ENCODE measurements at places on chromosomes 1 and 21.

- DNase-seq = no peak
Measured at GRCh38 chr21:32886339-32886738, 114.8 kb upstream of the PAXBP1 start.

DNA sequence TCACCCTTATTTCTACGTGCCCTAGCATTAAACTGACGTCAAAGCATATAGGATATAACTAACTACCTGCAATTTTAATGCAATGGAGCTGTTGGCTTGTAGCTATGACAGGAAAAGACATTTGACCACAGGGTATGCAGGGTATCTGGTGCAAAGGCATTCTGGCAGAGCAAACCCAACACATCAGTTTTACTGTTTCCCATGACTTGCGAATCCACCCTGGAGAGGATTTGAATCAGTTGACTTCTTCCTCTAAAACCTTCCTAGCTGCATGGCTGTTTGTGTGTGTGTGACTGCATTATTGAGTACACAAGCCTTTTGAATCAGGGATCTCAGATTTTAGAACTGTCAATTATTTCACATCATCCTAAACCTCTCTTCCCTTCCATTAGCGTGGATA, 41.7 kb upstream of the SYT14 start:
- no peak for DNase-seq

DNA sequence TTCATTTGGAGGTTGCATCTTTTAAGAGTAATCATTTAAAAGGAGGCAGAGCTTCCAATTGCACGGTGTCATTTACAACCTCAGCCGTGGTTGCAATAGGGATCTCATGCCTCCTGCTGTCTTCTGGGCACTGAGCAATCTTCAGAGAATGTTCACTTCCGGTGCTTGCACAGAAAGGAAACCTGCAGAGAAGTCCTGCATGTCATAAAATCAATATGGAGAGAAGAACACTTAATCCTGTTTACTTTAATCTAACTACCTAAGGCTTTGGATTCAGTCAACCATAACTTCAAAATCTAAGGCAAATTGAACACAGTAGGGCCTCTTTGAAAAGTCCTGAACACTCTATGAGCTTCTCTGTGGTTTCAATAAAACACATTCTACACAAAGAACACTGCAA, 11.3 kb upstream of the MAP10 start:
- no peak for DNase-seq

DNA sequence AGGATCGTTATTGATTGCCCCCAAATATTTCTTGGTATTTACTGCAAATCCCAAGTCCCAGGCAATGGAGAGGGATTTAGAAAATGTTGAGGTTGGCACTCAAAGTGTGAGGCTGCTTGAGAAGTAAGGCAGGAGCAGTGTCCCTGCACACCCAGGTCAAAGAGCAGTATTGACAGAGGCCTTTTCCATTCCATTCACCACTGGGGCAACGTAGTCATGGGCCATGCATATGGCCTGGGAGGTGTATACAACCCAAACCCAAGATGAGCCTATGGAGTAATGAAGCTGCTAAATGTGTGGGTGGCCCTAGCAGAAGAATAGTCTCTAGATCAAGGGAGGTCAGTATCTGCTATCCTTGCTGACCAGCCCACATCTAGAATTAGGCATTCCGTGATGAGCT, 245.6 kb downstream of the FOXD2 start:
- no peak for DNase-seq

GRCh38 chr1:245878585-245878984, 628.5 kb downstream of the SMYD3 start:
- no peak for DNase-seq

DNA sequence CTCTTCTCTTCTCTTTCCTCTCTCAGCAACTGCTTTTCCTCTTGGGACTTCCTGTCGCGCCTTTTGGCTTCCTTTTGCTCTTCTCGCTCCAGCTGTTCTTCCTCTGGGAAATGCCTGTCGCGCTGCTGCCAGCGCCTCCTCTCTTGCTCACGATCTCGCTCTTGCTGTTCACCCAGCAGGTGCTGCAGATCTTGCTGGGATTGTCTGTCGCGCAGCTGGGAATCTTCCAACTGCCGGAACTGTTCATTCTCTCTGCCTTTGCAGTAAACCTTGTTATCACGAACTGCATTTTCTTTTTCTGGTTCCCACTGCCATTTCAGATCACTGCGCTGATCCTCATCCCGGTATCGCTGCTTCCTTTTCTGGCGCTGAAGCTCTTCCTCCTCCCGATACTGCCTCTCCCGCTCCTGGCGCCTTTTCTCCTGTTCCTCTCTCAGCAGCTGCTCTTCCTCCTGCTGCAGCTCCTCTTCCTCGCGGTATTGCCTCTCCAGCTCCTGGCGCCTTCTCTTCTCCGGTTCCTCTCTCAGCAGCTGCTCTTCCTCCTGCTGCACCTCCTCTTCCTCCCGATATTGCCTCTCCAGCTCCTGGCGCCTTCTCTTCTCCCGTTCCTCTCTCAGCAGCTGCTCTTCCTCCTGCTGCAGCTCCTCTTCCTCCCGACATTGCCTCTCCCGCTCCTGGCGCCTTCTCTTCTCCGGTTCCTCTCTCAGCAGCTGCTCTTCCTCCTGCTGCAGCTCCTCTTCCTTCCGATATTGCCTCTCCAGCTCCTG, 5.8 kb downstream of the TCHH start:
- no peak for DNase-seq

DNA sequence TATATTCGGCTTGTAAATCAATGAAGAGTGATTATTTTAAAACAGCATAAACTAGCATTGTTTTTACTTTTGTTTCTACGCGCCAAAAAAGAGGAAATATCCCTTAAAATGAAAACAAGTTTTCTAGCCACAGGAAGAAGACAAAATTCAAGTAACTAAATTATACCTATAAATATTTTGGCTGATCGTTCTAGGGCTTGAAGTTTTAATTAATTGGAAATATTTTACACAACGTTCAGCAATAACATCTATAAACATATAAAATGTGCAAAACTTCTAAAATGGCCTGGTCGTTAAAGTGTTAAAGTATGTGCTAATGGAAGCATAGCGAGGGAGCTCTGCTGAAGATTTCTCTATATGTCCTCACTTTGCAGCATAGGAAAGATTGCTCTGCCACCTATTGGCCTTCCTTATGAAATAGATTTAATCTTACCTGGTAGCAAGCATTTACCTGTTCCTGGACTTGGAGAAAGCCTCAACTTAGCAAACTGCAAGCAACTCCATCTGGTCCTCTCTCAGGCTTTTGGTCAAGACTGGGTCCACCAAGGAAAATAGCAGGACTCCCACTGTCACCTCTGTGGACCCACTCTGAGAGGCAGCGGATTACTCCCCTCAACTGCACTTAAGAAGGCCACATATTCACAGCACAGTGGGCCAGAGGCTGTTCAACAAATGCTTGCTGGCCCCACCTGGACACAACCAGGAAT, 351.3 kb upstream of the RUNX1 start:
- peak; percentile 2 for DNase-seq

- no peak for DNase-seq
Measured at GRCh38 chr1:54604572-54605370, 18.6 kb downstream of the FAM151A start.

DNA sequence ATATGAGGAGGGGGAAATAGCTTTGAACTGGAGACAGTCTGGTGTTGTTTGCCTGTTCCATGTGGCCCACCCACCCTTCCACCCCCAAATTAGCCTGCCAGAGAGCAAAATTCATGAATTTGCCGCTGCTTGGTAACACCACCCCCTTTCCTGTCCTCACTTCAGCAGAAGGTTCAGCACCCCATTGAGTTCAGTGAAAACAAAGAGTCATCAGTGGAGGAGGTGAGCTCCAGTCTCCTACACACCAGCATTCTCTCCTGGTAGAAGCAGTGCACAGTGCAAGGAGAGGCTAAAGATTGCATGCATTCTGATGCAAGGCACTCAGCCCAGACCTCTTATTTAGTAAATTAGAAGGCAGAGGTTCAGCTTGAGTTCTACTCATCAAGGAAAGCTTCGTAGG, 99.7 kb upstream of the DYNLT5 start:
- no peak for DNase-seq

DNA sequence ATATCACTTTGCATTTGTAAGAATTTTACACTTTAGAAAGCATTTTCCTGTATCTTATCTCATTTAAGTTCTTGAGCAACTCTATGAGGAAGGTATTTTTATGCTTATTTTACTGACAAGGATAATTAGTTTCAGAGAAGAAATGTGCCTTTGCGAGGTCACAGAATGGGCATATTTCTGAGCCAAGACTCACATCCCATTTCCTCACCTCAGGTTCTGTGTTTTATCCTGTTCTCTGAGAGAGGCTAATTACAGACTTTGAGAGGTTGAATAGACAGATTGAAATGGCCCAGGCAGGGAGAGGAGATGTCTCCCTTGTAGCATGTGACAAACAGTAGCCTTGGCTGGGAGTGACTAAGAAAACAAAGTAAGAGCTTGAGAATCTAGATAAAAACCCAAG, 39.1 kb upstream of the ZC3H11B start:
- no peak for DNase-seq
